NCI-H1105 treated with DMSO at 0.1 percent for 48 hours (cell line): ENCODE measurements at places on chromosomes 6 and 20.

DNA sequence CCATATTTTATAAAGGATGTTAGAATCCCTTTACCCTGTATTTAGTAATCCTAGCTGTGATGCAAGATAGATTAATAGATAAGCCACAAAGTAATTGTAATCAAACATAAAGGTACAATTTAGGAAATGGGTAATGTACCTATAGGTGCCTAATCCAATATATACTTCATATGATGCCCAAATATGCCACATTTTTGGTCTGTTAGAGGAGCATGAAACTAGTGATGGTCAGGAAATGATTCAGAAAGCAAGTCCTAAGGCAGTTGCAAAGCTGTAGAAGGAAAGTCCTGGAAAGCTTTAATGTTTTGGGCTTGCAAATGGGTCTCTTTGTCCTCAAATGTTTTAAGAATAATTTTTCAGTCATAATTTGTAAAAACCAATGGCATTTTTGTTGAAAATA, 76.6 kb upstream of the PTPRK start:
- no peak for DNase-seq

DNA sequence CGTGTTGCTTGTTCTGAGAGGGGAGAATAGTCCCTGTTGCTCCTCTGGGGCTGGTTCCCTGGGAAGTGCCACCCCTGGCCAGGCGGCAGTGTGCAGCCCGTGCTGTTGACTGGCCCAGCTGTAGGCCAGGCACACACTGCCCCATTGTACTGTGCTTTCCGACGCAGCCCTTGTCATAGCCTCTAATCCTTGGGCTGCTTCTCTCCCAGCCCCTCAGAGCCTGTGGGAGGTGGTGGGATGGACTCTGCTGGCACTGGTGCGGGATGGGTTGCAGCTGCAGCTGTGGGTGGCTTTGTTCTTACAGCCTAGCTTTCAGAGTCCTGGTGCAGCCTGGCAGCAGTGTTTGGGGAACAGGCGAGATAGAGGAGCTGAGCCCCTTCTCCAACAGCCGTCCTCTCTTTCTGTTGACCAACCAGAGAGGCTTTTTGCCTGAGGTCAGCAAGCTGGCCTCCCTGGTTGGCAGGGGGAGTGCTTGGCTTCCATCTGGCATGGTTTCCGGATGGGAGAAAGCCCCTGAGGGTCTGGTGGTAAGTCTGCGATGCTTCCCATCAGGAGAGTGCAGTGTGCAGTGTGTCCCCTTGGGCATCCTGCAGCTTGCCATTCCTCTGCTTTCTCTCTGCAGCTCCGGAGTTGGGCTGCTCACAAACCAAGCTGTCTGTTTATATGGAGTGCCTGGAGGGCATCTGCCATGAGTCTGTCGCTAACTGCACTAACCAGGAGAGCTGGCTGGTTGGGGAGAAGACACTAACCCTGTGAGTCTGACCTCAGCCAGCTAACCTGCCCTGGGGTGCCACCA, 12.1 kb downstream of the TJAP1 start:
- DNase-seq, result no peak

DNA sequence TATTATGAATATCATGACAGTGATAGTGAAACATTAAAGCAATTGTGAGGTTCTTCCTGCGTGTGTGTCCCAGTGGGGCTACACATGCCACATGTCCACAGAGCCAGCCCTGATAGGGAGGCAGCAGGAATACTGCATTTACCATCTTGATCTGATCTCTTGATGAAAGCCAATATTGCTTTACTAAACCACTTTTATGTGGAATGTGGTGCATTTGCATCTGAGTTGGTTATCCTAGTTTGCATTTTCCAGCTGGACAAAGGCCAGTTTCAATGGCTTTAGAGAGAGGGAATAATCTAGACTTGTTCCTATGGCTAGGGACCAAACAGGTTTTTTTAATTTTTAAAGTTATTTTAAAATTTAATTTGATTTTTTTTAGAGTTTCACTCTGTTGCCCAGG, 216.3 kb upstream of the FERMT1 start:
- no peak for DNase-seq

- no peak for DNase-seq
These were observed 268.4 kb downstream of the KCNQ5 start for GRCh38 chr6:72890233-72890632.

DNA sequence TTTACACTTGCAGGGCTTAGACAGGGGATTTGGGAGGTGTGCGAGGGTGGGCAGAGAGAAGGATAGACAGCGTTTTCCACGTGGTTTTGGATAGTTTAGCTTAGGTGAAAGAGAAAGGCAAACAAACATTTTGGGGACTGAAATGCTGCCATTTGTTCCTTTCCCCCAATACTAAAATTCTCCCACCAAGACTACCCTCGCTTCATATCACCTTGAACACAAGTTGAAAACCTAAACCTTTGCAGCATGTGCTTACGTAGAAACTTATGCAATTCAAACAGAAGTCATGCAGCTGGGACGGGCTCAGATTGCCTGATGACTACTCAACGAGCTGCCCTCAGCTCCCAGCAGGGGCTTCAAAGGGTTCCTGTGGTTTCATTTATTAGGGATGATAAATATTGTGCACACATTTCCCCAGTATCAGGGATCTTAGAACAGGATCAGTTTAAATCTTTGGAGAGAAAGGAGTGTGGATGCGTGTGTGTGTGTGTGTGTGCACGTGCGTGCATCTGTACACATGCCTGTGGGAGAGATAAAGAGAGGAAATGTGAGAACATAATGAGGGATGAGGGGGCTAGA, 77.3 kb downstream of the SLC22A23 start:
- no peak for DNase-seq

- peak; percentile 18 for DNase-seq
These were observed at the start of gene KIF13A for GRCh38 chr6:17987447-17987696. TSS of gene KIF13A (minus strand) at chr6:17987635. CDS start at chr6:17987463, 172 bp downstream.

- DNase-seq, result no peak
These were observed 41.7 kb upstream of the MPC1 start for GRCh38 chr6:166424431-166424830.

DNA sequence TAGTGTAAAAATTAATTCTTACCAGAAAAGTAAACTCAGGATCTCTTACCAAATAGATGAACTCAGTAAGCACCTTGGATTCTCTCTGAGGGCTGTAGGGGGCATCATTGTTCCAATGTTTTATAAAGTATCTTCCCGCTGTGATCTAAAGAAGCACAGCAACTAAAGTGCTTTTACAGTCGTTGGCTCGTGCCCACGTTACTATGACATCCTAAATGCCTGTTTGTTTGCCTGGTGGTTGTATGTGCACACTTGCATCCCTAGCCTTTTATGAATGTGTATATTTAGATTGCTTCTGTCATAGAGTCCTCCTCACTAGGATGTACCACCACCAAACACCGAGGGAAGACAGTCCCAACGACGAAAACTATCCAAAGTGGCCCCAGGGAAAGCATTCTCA, 34.5 kb downstream of the SLX4IP start:
- peak; percentile 90 for DNase-seq

DNA sequence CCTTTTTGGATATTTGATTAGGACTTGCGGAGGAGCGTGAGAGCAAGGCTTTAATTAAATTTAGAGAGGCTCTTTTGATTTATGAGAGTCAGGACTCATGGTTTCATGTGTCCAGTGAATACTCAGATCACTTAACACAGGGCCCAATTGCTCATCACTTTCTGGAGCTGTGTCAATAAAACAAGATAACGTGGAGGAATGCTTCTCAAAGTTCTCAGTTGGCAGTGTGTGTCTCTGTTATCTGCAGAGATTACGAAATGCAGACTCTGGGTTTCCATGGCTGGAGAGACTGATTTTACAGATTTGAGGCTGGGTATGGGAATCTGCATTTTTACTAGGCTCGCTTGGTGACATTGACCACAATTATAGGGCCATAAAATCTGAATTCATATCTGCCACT, 335.8 kb upstream of the FLRT3 start:
- no peak for DNase-seq

DNA sequence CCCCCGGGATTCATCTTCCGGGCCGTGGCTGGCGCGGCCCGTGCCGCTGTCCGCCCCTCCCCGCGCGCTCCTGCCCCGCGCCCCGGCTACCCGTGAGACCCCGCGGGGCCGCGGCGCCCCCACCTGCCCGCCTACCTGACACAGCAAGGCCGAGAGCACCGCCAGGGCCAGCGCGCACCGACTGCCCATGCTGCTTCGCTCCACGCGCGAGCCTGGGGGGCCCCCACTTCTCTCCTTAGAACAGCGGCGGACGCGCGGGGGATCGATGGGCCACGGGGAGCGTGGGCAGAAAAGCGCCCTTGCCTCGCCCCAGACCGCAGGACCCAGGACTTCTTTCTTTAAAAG, 955 bp downstream of the DLL1 start:
- DNase-seq, result no peak

GRCh38 chr20:31868853-31869672, 1.3 kb downstream of the DUSP15 start:
- DNase-seq, result no peak

DNA sequence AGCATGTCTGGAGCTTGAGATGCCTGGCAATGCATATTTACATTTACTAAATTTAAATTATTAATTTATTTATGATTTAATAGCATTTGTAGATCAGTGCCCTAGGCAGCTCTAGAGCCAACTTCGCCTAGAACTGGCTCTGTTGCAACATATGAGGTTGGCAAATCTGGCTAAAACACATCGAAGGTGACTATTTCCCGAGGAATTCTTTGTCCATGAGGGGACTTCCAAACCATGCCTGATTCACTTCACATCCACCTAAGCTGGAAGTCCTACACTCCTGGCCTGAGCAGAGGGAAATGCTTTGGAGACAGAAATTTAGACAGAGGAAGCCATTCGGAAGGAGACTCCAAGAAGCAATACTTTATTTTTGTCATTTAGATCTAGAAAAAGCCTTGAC, 211.0 kb upstream of the ARG1 start:
- no peak for DNase-seq

DNA sequence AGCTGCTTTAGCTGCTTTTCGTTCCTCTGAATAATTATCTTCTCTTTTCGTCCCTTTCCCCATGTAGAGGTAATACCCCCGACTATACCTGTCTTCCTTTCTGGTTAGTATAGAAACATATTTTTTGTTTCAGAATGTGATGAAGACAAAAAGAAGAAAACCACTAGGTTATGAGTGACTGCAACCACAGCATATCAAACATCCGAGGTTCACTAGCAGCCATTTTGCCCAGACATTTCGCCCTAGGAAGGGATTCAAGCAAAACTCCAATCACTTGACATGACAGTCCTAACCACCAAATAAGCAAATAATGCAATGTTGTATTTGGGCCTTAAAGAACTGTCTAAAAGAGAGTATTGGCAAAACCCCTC, 9.4 kb downstream of the SNX5 start:
- no peak for DNase-seq

GRCh38 chr6:125857846-125858245, 67.1 kb downstream of the NCOA7 start:
- DNase-seq, result no peak

DNA sequence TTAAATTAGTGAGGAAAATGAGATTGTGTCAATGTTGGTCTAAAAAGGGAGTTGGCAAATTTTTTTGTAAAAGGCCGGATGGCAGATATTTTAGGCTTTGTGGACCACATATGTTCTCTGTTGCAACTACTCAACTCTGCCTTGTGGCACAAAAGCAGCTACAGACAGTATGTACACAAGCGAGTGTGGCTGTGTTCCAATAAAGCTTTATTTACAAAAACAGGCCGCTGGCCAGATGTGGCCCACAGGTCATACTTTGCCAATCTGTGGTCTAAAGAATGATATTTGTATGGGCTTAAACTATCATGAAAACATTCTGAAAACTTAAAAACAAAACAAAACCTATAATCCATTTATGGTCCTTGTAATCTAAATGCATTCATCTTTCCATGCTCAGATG, 228.3 kb downstream of the CLIC5 start:
- DNase-seq, result no peak

GRCh38 chr20:45402946-45403345, 5.1 kb upstream of the DBNDD2 start:
- no peak for DNase-seq

DNA sequence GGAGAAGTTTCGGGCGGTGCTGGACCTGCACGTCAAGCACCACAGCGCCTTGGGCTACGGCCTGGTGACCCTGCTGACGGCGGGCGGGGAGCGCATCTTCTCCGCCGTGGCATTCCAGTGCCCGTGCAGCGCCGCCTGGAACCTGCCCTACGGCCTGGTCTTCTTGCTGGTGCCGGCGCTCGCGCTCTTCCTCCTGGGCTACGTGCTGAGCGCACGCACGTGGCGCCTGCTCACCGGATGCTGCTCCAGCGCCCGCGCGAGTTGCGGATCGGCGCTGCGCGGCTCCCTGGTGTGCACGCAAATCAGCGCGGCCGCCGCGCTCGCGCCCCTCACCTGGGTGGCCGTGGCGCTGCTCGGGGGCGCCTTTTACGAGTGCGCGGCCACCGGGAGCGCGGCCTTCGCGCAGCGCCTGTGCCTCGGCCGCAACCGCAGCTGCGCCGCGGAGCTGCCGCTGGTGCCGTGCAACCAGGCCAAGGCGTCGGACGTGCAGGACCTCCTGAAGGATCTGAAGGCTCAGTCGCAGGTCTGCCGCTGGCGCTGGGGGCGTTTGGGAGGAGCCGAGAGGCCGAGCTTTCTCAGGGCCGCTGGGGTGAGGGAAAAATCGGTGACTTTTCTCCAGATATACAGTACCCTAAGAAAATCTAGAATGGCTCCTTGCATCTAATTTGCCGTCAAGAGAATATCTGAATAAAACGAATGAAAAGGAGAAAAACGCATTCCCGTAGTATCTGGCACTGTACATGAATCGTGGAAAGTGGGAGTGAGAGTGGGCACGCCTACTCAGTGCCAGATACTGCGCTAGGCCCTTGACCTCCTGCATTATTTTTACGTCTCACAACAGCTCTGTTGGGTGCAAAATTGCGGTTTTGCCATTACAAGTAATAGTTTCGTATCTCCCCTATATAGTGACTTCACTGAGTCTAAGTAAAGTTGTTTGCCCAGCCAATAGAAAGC, 1.0 kb downstream of the CALHM6 start:
- no peak for DNase-seq

GRCh38 chr20:63404129-63405085, 43.3 kb upstream of the CHRNA4 start:
- peak; percentile 26 for DNase-seq

DNA sequence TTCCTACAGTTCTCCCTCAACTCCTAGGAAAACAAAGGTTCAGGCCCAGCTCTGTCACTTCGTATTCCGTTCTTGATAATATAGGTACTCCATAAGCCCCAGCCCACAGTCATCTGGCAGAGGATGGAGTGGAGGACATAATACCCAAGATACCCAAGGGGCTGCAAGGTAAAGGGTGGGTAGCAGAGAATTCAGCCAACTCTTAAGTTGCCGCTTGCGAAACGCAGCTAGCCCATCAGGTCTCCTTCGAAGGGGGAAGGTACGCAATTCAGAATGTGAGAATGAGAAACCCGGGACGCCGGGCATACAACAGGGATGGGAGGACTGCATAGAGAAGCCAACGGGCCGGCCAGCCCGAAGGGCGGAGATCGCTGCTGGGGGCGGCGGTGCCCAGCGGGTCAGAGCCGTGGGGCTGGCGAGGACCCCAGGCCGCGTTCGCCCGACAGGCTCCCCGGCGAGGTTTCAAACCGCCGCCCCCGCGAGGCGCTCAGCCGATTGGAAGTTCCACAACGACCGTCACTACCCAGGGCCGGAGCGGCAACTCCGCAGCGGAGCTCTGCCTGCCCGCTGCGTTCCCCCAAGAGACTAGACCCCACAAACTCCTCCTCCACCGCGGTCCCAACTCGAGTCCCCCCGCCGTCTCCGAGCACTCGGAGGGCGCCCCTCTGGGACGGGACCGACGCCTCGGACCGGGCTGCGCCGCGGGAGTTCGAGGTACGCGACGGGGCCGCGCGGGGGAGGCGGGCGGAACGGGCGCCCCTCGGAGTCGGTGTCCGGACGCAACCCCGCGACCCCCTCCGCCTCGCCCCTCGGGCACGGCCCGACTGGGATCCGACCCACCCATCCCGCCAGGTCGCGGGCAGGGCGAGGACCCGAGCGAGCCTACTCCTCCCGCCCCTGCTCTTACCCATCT, 911 bp downstream of the CDK19 start:
- DNase-seq, result peak; percentile 61
